ENCODE measurements at places on chromosomes 2 and 18. TPM values are rescaled to one million over a fixed set of nuclear protein-coding genes. Genes with fewer than 3 reads are reported as not detected.

Gene B3GNT7
- 0.61 TPM for polyA plus RNA-seq

Gene IL36G
- 0.21 TPM for polyA plus RNA-seq

Gene SERPINB10
- polyA plus RNA-seq: not detected

Gene TIMM21
- polyA plus RNA-seq: 53.9 TPM

Gene ALLC
- polyA plus RNA-seq: not detected

Gene PCARE
- 0.24 TPM for polyA plus RNA-seq

Gene PLB1
- not detected for polyA plus RNA-seq

Gene GKN1
- not detected for polyA plus RNA-seq

Gene RAB11FIP5
- polyA plus RNA-seq: 13.3 TPM

Gene CNDP1
- polyA plus RNA-seq: 0.04 TPM

Gene IL1R1
- 11.0 TPM for polyA plus RNA-seq
